ENCODE measurements at places on chromosomes 1 and 21.
A peak's percentile ranks its signal among the peaks of the same experiment; 100 is the strongest.

GRCh38 chr1:163701783-163702374 lies 380.1 kb downstream of the NUF2 start:
- DNase-seq = peak; percentile 57

GRCh38 chr1:30895944-30896660 lies 12.5 kb downstream of the SDC3 start:
- no peak for DNase-seq

DNA sequence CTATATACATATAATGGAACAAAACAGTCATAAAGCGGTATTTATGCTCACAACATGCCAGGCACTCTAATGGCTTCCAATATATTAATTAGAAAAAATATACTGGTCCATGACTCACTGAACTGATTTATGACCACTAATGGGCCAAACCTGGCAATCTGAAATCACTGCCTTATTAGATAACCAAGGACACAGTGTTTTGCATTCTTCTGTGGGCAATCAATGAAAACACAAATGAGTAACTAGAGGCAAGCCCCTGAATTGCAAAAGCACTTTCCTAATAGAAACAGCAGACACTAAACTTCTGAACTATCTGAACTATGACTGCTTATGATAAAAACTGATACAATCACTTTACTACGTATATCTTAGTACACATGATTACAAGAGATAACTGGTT lies 3.5 kb downstream of the GCLM start:
- no peak for DNase-seq

DNA sequence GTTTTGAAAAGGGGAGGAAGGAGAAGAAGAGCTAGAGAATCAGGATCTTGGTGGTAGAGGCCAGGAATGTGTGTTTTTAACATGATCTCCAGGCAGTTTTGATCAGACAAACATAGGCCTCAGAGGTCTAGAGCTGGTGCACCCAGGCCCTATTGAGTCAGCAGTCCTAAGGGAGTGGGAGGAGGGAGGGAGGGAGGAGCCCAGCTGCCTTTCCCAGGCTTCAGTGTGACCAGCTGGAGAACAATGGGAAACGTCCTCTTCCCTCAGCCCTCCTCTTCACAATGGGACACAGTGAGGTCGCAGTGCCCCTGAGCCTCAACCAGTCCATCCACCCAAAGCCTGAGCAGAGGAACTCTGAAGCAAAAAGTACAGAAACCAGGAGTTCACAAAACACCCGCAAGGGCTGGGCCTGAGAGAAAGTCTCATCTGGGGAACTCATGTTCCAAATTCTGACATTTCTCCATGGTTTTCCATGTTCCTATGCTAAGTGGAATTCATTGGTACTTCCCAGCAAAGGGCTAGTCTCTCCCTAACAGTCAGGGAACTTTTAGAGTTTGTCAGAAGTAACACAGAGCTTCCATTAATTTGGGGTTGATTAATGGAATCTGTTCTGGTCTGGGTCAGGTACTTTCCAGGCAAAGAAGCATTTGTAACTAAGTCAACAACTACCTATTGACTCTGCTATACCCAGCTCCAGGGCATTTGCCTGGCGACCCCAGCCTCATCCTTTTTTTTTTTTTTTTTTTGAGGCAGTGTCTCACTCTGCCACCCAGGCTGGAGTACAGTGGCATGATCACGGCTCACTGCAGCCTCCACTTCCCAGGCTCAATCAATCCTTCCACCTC lies 37.5 kb downstream of the ELAPOR1 start:
- DNase-seq = no peak

DNA sequence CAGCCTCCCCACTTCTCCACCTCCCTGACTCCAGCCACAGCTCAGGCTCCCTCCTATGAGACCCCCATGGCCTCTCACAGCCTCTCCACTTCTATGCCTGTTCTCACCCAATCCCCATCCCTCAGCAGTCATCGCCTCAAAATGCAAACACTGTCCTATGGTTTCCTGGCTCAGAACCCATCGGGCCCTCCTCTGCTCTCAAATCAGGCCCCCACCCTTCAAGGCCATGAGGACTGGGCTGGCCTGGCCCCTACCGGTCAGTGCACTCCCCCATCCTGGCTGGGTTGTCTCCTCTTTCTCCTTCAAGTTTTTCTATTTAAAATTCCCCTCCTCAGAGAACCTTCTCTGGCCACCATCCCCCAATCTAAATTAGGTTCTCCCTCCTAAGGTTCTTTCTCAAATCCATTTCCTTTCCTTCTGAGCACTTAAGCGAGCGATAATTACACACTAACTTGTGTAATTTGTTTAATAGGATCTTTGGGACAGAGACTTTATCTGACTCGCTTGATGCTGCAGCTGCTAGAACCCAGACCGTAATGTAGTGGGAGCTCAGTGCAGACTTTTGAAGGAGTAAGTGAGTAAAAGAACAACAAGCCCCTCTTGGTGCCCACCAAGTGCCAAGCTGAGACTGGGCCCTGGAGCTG lies 347.2 kb downstream of the MATN1 start:
- peak; percentile 88 for DNase-seq

- no peak for DNase-seq
Observed at GRCh38 chr1:43828574-43828973, 105.0 kb upstream of the ARTN start.

DNA sequence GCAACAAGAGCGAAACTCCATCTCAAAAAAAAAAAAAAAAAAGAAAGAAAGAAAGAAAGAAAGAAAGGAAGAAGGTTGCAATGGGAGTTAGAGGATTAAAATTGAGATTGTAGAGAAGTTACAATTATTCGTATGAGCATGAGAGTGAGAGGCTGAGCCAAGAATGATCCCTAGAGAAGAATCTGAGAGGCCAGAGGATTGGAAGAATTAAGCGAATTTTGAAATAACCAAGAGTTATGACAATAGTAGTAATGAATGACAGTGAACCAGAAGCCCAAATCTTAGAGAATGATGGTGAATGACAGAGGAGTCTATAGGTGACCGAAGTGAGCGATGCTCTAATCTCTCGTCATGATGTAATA lies 369 bp upstream of the ZYG11B start:
- no peak for DNase-seq

GRCh38 chr1:49013079-49013478 lies 236.4 kb upstream of the BEND5 start:
- no peak for DNase-seq

GRCh38 chr1:14740016-14740415 lies 141.5 kb downstream of the KAZN start:
- peak; percentile 73 for DNase-seq

DNA sequence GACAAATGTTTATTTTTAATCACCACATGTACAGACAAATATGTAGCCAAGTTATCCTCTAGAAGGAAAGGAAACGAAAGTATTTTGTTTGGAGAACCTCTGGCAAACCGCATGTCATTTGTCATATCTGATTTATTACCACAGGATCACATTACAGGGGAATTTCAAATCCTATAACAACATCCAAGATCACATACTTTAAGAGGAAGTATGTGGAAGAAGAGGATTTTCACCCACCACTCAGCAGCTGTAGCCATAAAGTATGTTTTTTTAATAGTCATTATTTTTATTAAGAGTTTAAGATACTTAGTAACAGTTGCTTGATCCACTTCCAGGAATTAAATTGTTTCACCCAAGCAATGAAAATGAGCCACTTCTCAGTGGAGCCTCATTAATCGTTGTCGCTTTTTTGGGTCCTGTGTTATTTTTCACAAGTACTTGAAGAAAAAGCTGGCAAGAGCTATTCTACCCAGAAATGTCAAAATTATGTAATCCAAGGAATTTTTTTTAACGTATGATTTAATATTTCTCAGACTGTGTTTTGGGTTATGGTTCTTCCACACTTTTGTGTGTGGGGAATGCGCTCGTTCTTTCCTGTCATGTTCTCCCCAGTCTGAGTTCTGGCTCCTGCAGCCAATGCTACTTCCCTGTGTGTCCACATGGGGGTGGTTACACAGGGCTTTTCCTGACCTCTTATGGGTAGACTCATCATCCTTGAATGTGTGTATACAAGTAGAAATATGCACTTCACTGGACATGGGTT lies 6.9 kb downstream of the SERTAD4 start:
- no peak for DNase-seq

DNA sequence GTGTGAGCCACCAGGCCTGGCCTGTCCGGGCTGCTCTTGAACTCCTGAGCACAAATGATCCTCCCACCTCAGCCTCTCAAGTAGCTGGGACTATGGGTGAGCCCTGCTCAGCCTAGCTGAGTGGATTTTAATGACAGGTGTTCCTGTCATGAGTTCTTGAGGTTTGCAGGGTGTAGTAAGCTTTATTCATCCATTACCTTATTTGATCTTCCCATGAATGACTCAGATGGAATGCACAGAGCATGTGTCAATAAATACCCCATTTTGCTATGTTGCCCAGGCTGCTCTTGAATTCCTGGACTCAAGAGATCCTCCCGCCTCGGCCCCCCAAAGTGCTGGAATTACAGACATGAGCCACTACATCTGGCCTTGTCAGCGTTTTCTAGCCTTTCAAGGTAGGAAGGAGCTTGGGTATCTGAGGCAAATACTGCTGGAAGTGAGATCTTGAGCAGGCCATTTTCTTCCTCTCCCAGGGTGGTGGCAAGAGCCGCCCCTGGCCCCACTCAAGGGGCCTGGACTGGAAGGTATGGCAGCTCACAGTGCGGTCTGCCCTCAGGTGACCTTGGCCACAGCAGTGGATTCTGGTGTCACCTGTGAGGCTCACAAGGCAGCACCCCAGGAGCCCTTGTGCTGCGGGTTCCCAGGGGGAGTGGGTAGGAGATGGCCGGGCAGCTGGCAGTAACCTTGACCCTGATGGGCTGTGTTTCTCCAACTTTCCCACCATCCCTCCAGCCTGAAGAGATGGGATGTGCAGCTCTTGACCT lies 20.0 kb downstream of the PIK3CD start:
- no peak for DNase-seq

DNA sequence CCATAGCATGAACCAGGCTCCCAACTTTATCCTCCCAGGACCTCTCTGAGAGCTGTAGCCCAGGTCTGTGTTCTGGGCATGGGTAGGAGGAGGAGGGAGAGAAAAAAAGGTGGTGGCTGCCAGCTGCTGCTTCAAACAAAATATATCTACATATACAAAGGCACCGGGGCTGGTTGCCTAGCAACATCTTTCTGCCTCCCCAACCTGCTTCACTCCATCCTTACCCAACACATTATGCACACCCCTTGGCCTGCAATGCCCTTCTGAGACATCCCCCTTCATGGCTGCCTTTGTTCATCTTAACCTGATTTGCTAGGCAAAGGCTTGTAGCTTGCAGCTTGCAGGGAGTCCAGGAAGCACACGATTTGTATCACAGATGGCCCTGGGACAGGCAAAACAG lies 27.2 kb upstream of the ATP1A1 start:
- no peak for DNase-seq

DNA sequence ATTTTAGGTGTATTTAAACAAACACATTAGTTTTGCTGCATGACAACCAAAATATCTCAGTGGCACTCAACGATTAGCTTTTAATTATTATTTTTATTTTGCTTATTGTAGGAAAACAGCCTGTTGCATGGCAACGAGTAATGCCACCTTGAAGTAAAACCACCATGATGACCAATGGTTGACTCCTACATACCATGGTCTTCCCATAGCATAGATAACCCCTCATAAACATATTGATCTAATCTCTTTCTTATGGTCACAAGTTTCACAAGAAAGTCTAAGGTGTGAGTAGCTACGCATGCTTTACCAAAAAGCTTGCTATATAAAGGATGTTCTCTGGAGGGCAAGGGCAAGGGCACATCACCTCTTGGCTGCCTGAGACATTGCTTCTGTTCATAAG lies 61.5 kb upstream of the PTBP2 start:
- no peak for DNase-seq

DNA sequence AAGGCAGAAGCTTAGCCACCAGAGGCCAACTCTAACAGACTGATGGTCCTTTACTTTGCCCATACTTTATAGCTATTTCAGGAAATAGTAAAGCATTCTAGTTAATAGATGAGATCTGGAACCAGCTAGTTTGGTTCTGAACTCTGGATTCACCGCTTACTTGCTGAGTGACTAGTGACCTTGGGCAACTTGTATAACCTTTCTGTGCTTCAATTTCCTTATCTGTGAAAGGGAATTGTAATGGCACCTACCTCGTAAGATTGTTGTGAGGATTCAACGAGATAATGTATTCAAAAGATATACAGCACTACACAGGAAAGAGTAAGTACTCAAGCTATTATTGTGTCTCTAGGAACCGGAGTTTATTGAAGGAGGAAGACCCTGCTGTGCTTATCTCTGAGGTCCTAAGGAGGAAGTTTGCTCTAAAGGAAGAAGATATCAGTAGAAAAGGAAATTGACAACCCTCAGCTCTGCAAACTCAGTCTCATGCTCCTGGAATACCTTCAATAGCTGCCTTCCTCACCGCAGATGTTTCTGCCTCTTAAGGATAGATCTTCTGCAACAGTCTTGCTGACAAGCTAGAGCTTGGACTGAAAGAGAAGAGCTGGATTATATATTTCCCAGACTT lies 11.9 kb downstream of the MTFR1L start:
- no peak for DNase-seq

DNA sequence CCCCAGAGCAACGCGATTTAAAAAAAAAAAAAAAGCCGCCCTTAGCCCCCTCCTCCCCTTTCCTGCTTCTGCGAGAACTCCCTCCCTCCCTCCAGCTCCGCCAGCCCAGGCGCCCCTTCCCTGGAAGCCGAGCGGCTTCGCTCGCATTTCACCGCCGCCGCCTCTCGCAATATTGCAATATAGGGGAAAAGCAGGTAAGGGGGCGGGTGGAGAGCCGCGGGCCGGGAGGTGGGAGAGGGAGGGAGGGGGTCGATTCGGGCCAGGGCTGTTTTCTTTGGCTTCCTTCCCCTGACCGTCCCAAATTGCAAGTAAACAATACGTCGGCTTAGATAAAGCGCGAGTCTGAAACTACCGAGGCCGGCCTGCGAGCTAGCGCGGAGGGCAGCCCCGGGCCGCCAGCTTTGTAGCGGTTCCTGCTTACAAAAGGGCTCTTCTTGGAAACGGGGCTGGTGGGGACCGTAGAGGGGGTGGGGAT lies 408 bp downstream of the LMO4 start:
- peak; percentile 77 for DNase-seq

DNA sequence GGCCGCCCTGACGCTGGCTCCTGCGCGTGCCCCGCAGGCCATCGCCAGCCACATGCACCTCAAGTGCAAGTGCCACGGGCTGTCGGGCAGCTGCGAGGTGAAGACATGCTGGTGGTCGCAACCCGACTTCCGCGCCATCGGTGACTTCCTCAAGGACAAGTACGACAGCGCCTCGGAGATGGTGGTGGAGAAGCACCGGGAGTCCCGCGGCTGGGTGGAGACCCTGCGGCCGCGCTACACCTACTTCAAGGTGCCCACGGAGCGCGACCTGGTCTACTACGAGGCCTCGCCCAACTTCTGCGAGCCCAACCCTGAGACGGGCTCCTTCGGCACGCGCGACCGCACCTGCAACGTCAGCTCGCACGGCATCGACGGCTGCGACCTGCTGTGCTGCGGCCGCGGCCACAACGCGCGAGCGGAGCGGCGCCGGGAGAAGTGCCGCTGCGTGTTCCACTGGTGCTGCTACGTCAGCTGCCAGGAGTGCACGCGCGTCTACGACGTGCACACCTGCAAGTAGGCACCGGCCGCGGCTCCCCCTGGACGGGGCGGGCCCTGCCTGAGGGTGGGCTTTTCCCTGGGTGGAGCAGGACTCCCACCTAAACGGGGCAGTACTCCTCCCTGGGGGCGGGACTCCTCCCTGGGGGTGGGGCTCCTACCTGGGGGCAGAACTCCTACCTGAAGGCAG lies 23.4 kb upstream of the ARF1 start:
- no peak for DNase-seq
